ENCODE measurements at places on chromosomes 11 and 22. TPM values are rescaled to one million over a fixed set of nuclear protein-coding genes. Genes with fewer than 3 reads are reported as not detected.

- DNase-seq: no peak
- no peak overlapping the region for H3K4me3 ChIP-seq
- no peaks in the 10 kb centered on the region for H3K36me3 ChIP-seq
Observed at GRCh38 chr11:5937868-5938602, 4.0 kb upstream of the OR56A3 start.

Gene TRIM49
- not detected for total RNA-seq

Gene TESMIN
- 2.8 TPM for total RNA-seq

Gene ZNF408
- total RNA-seq: 11.9 TPM

Gene KDELR3
- 16.8 TPM for total RNA-seq

GRCh38 chr11:111826322-111826950, 44.9 kb downstream of the ALG9 start:
- no peaks in the 10 kb centered on the region for H3K4me1 ChIP-seq
- peaks cover 13% of the 10 kb centered on the region for H3K36me3 ChIP-seq
- no peak overlapping the region for H3K4me3 ChIP-seq
- H3K27ac ChIP-seq: no peak overlapping the region
- no peaks in the 10 kb centered on the region for H3K27me3 ChIP-seq

Gene ZBTB16
- total RNA-seq: 545 TPM
